Activated CD8-positive, alpha-beta T cell treated with anti-CD3 and anti-CD28 coated beads for 36 hours (primary cell): ENCODE measurements at places on chromosomes 4 and X.

DNA sequence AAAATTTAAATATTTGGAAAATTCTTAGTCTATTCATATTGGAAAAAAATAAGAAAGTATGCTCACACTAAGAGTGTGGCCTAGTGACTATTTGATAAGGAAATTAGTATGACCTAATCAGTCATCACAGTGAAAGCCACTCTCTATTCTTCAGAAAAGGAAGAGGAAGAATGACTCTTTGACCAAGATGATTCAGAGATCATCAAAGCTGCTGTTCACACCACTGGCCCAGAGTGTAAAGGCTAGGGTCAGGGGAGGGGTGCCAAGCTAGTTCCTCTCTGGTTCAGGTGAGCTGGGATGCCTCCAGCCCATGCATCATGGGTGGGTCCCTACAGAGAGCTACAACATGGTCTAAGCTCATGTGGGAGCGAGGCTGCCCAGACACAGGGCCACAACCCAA is 396.9 kb upstream of the NDST3 start:
- no peak for DNase-seq

- DNase-seq = no peak
These were observed 203.3 kb downstream of the OR13H1 start for GRCh38 chrX:131747173-131747572.

DNA sequence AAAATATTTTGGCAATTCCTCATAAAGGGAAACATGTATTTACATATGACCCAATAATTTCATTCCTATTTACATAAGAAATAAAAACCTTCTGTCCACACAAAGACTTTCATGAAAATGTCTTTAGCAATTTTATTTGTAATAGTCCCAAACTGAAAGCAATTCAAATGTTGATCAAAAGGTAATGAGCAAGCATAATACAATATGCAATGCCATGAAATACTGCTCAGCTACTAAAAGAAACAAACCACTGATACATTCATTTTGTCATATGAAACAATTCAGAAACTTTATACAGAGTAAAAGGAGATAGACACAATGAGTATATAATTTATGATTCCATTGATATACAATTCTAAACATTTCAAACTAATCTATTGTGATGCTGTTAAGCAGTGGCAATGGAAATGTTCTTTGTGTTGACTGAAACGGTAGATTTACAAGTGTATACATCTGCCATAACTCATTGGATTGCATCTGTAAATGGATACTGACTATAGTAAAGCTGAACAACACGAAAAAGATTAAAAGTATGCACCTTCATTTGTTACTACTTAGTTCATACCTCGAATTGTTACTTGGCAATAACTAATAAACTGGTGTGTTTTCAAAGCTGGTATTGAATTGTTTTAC is 335.6 kb downstream of the GASK1B start:
- no peak for DNase-seq

DNA sequence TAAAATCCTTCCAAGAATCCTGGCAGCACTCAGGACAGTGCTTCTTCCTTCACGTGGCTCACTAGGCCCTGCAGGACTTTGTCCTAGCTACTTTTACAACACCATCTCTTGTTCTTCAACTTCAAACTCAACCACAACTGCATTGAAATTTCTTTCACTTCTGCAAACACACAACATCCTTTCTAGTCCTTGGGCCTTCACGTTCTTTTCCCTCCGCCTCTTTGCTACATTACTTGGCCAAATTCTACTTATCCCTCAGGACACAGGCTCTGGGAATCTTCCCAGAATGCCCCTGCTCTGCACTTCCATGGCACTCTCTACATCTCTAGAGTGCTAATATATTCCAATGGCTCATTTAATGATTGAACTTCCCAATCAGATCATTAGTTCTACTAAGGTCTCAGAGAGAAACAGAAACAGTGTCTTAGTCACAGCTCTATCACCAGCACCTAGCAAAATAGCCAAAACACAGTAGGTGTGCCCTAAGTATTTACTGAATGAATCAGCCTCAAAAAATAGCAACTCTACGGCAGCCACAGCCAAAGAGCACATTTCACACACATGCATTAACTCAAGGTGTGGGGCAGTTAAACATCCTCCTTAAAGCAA is 73.3 kb downstream of the MANBA start:
- DNase-seq = no peak

- DNase-seq = no peak
These were observed 4.9 kb downstream of the ZNF275 start for GRCh38 chrX:153338836-153339235.

GRCh38 chr4:124868495-124868894 is 156.0 kb upstream of the ANKRD50 start:
- DNase-seq = no peak

DNA sequence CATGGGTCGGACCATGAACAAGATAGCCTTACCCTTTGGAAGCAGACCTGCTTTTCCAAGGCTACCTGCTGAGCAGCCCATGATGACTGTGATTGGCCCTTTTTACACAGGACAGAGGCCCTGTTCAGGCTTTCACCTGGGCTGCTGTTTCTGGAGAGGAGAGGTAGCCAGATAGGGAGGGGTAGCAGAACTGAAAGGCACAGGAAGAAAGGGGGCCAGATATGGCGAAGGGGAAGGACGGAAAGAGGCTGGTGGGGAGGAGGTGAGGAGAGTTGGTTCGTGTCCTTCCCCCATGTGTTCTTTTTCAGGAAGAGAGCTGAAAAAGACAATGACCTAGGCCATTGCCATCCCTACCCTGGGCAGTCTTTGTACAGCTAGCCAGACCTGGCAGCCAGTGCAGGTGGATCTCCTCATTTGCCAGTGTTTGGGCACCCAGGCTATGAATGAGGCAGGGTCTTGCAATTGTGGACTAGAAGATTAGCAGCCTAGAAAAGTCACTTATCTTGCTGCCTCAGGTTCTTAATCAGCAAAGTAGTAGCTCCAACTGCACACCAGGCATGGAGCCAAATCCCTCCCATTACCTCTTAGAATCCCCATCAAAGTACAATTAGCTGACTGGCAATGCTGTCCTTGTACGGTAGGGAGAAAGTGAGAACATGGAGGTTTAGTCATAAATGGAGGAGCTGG is 139.6 kb downstream of the AMMECR1 start:
- DNase-seq = no peak

DNA sequence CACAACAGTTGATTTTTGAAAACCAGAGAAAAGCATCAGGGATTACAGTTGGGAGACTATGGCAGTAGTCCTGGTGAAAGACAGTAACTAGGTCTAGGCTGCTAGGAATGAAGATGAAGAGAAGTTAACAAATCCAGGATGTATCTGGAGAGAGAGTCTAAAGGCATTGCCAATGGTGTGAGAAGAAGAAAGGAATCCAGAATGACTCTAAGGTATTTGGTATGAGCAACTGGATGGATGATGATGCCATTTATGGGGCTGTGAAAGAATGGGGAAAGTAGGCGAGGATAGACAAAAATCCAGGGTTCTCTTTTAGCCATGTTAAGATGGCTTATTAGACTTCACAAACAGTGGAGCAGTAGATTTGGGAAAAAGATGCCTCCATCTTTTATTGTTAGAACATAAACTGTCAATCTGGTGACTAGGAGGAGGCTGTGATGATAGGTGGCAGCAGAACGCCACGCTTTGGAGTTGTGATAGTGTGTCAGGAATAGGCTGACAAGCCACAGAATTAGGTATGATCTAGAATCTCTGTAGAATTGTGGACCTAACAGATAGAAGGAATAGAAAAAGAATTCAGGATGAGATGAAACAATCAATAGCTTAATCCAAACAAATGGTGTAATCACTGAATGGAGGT is 27.3 kb upstream of the JADE1 start:
- peak; percentile 60 for DNase-seq

DNA sequence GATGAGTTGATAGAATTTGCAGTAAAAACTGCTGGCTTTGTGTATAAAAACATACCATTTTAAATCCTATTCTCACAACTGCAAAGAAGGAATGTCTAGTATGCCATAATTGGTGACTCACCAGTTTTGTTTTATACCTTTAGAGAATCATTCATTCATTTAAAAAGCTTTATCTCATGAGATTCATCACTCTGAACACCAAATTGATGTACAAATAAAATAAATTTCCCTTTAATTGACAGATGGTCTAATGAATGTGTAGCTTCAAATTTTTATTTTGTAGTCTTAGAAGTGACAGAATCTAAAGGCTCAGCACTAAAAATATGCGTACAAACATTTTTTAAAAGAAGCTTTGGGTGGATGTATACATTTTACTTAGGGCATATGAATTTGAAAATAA is 492.5 kb downstream of the GALNTL6 start:
- no peak for DNase-seq
